ENCODE measurements at places on chromosomes 4 and X.

GRCh38 chr4:129143359-129143758 lies 47.4 kb downstream of the C4orf33 start:
- DNase-seq: no peak

DNA sequence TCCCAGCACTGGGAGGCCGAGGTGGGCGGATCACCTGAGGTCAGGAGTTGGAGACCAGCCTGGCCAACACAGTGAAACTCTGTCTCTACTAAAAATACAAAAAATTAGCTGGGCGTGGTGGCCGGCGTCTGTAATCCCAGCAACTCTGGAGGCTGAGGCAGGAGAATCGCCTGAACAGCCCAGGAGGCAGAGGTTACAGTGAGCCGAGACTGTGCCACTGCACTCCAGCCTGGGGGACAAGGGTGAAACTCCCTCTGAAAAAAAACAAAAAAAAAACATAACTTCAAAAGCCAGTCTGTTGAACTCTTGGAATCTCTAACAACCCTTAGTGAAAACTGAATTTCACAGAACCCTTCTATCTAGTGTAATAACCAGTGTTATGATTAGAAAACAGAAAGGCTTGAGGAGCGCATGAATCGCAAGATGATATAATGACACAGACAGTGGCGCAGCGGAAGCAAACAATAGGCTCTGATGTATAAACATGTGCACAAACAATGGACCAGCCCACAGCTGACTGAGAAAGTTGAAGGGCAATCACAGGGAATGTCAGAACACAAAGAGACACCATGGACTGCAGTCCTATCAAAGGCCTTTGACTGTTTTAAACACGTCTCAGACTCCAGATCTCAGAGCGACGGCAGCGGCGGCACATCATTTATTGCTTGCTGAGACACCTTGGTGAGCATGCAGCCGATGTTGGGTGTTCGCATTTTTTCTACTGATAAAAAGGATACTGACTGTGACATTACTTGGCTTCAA lies 81.6 kb downstream of the NSUN7 start:
- no peak for DNase-seq

- DNase-seq: no peak
Measured at GRCh38 chr4:157225096-157225495, 4.6 kb downstream of the GRIA2 start.

DNA sequence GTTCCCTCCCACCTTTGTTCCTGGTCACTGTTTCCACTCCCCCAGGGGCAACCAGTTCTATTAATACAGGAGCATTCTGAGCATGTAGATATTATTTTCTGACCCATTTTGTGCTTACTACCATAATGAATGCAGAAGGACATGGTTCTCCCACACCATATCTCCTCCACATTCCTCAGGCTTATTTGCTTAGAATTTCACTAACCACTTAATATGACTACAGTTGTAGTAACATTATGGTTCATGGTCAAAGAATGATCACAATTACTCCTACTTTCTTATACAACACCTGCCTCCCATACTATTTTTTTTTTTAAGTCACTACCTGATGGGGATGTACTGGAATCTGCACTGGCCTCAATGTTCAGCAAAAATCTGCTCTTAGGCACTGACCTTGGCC lies 7.5 kb upstream of the FAM184B start:
- DNase-seq: no peak

DNA sequence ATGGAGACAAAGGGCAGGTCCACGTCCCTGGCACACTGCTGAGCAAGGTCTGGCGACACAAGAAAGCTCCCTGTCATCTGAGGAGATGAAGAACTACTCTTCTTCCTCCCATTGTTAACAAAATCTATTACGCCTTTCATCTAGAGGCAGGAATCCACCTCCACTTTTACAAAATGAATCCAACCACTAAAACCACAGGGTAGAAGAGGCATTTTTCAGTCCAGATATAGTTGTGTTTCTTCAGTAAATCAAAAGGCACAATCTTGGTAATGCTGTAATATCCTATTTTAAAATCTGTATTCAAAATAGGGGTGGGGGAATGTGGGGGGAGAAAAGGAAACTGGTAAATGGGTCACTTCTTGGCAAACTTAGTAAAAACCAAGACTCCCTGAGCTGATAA lies 101.4 kb downstream of the CDS1 start:
- no peak for DNase-seq

GRCh38 chrX:11836284-11836683 lies 78.2 kb downstream of the MSL3 start:
- DNase-seq: no peak

DNA sequence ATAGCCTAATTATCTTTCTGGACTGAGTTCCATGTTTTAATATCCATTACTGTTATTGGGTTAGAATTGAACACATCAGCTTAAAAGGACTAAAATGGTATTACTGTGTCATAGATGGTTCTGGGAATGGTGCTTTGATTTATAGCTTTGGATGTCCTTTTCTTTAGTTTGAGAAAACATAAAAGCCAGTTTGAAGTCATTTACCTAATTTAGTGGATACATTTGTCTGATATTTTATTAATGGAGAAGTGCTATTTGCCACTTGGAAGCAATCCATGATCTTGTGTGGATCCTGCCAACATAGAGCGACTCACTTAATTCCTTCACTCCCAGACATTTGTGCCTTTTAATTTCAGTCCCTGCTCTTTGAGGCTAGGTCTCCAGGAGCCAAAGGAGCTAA lies 212.4 kb upstream of the PACRGL start:
- DNase-seq: no peak

GRCh38 chr4:21688596-21689265 lies 259.8 kb downstream of the KCNIP4 start:
- no peak for DNase-seq

DNA sequence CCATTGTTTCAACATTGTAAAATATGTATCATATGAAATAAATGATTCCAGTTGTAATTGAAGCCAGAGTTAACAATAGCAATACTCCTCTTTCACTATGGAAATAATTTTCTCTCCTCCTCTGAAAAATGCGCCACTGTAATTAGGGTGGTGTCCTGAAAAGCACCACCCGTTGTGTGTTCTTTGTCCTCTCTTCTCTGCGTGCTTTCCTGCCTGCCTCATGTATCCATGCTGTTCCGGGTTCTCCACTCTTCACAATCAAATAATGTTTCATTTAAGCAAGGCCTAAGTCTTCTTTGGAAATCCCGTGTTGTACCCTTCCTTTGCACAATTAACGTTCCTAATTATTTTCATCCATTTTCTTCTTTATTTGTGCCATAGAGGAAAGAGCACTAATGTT lies 293.3 kb downstream of the ADGRL3 start:
- DNase-seq: no peak

DNA sequence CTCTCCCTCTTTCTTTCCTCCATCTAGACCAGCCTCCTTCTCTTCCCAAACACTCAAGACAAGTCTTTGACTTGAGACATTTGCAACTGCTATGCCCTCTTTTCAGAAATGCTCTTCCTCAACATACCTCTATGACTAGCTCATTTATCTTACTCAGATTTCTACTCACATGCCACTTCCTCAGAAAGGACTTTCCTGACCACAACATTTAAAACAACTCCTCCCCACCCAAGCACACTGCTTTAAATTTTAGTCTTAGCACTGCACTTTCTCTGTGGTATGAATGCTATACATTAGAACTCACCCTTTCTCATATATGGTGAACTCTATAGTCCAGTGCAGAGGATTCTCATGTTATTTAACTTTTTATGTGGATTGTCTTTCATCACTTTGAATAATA lies 28.4 kb upstream of the SULT1E1 start:
- DNase-seq: no peak

DNA sequence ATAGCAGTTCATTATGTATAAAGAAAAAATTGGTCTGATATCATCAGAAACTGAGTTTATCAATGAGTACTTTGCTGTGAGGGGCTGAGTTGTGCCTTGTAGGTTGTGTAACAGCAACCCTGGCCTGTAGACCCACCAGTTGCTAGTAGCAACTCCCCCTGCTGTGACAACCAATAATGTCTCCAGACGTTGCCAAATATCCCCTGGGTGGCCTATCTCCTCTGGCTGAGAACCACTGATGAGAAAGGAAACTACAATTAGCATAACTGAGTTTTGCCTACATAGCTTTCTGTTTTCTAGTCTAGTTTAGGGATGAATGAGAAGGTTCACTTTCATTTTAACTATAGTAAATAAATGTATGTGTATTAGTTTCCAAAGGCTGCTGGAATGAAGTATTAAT lies 234.1 kb downstream of the CPE start:
- DNase-seq: no peak

DNA sequence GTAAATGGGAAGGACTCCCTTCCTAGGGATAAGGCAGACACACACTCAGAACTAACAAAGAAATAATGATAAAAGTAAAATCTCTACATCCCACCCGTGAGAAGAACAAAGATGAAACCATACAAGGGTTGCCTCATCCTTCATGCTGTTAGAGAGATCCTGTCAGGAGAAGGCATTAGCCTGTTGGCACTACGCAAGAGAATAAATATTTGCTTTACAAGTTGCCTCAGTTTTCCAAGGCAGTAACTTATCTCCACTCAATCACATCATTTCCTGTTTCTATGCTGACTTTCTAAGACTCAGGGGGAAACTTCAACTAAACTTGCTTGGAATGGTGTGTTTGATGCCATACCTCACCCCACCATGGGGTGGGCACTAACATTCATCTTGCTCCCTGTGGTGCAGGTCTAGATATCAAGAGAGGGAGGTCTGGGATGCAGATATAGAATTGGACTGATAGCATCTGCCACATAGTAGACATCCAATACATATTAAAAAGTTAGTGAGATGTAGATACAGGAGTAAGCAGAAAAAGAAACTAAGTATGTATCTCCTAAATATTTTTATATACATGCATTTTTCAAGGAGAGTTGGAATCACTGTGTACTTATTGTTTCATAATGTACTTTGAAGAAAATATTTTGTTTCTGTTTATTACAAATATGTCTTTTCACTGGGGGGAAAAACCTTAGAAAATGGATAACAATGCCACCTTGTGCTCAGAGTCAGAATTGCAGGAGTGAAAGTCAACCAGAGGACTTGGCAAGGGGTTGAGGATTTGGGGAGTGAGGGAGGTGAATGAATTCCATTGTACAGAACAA lies 57.2 kb upstream of the BEX4 start:
- peak; percentile 29 for DNase-seq

- DNase-seq: no peak
Measured at GRCh38 chr4:129994715-129995114, 898.8 kb downstream of the C4orf33 start.

DNA sequence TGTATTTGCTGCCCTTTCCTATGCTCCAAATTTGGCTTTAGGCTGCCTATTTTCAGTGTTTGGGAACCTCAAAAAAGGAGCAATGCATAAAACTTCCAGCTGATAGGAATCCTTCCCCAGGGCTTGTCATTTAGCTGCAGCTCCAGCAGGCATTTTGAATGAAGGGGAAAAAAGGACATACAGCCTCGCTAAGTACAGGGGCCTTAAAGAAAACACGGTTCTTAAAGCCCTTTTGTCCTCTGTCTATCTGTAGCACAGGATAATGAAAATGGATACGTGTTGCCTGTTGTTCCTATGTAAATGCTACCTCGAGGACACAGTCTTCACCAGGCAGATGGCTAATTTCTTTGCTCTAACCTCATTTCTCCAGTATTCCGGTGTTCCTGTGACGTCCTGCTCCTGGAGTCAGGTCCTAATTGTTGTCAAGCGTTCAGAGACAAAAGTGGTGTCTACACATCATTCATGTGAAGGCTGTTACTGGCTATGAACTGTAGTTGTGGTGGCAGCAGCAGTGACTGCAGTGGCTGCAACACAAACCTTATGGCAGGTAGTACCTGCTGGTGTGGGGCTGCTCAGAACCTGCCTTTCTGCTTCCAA lies 117.4 kb downstream of the MGST2 start:
- no peak for DNase-seq

DNA sequence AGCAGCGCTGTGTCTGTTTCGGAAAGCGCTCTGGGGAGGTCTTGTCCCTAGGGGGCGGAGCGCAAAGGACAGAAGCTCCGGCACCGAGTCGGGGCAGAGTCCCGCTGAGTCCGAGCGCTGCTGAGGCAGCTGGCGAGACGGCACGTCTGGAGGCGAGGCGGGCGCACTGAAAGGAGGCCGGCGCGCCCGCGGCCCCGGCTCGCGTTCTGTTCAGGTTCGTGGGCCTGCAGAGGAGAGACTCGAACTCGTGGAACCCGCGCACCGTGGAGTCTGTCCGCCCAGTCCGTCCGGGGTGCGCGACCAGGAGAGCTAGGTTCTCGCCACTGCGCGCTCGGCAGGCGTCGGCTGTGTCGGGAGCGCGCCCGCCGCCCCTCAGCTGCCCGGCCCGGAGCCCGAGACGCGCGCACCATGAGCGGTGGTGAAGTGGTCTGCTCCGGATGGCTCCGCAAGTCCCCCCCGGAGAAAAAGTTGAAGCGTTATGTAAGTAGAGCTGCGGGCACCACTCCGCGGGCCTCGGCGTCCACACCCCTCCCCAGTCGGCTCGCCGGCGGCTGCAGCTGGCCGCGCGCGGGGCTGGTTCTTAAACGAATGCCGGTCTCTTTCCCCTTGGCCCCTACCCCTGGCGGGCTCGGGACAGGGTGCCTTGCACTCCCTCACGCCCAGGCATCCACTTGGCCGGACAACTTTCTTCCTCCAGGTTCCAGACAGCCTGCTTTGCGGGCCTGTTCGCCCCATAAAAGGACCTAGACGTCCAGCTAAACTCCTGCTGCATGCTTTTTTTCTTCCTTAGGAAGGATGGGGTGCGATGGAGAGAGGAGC lies at the start of gene GAB1:
TSS of gene GAB1 (plus strand) at position 96 of the 819 bp plus-strand sequence. CDS start at position 409, 313 bp downstream.
- peak; percentile 76 for DNase-seq

- no peak for DNase-seq
Measured at GRCh38 chr4:111040904-111041303, 418.0 kb upstream of the PITX2 start.

DNA sequence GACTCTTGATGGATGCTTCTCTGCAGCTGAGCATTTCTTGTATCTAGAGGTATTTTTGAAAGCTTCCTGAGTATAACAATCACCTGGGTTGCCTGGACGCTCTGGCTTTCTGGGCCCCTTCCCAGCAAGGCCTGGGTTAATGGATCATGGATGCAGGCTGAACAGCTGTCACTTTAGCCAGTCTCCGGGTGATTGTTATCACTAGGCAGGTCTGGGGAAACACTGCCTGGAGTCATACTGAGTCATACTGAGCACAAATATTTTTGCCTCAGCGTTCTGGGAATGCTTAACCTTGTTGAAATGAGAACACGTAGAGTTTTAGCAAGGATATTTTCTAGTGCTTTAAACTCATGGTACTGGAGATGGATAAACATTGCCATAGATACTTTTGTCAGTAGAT lies 102.6 kb downstream of the PHEX start:
- DNase-seq: no peak

- no peak for DNase-seq
Measured at GRCh38 chr4:81622474-81623184, 150.9 kb upstream of the RASGEF1B start.

- no peak for DNase-seq
Measured at GRCh38 chr4:58191109-58191508, 1080.9 kb upstream of the IGFBP7 start.

- DNase-seq: no peak
Measured at GRCh38 chr4:46856333-46856732, 52.7 kb downstream of the COX7B2 start.

GRCh38 chr4:39367166-39367565 lies 1.0 kb upstream of the RFC1 start:
- DNase-seq: no peak

GRCh38 chr4:10200869-10201268 lies 84.3 kb upstream of the WDR1 start:
- no peak for DNase-seq

Measured in GM10248 (cell line).